ENCODE measurements at places on chromosomes 3 and 15.

- no peak for DNase-seq
Measured at GRCh38 chr3:46365041-46365440, 5.7 kb upstream of the CCR5 start.

DNA sequence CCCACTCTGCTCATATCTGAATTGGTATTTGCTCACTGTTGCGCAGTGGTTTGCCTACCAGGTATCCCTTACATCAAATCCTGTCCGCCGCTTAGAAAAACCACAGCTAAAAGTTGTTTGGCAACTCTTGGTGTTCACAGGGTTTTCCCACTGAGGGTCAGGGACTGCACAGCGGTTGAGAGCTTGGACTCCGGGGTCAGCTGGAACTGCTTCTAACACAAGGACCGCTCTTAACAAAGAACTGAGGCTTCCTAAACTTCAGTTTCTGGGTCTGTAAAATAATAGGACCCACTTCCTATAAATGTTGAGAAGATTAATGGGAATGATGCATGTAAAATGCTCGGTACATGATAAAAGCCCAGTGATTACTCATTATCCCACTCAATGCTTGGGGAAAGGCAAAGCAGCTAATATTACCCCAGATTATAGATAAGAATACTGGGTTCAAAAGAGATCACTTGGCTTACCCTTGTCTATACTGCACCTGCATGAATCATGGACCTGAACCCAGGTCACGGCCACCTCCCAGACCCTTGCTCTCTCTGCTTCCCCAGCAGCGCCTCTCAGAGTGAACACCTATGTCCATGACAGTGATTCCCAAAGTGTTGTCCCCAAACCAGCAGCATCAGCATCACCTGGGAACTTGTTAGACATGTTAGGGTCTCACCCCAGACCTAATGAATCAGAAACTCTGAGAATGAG lies 36.1 kb downstream of the LIPC start:
- no peak for DNase-seq

GRCh38 chr15:70054884-70055387 lies 42.8 kb downstream of the TLE3 start:
- DNase-seq = no peak

- no peak for DNase-seq
Measured at GRCh38 chr15:77057072-77057471, 13.8 kb downstream of the TSPAN3 start.

- no peak for DNase-seq
Measured at GRCh38 chr15:32656091-32656490, 14.6 kb downstream of the SCG5 start.

- DNase-seq = peak; percentile 6
Measured at GRCh38 chr3:18122264-18122663, 302.9 kb downstream of the SATB1 start.

GRCh38 chr3:109045271-109046040 lies 72.5 kb downstream of the MORC1 start:
- no peak for DNase-seq

GRCh38 chr15:98131924-98132323 lies 171.4 kb downstream of the ARRDC4 start:
- DNase-seq = no peak

GRCh38 chr15:100867433-100867832 lies 12.2 kb upstream of the ALDH1A3 start:
- DNase-seq = no peak

GRCh38 chr15:101178479-101178878 lies 73.4 kb downstream of the CHSY1 start:
- DNase-seq = no peak

- no peak for DNase-seq
Measured at GRCh38 chr3:25567388-25567787, 97.3 kb downstream of the TOP2B start.

All from GM23248 (cell line).